GM04503 (cell line): ENCODE measurements at places on chromosomes 6 and 20.

DNA sequence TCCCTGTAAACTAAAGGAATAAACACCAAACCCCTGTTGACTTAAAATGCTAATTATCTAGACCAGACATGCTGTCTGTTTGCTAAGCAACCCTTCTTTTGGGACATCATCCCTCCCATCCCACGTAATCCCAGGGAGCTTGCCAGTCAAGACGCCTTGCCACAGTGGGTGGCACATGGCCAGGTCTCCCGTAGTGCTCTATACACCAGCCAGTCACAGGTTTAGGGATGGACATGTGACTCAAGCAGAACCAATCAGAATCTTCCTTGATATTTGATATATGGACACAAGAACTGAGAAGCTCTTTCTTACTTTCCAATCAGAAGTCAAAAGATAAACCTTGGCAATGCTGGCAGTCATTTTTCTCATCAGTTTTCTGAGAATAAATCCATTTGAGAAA lies 60.0 kb downstream of the CNKSR3 start:
- DNase-seq = no peak

DNA sequence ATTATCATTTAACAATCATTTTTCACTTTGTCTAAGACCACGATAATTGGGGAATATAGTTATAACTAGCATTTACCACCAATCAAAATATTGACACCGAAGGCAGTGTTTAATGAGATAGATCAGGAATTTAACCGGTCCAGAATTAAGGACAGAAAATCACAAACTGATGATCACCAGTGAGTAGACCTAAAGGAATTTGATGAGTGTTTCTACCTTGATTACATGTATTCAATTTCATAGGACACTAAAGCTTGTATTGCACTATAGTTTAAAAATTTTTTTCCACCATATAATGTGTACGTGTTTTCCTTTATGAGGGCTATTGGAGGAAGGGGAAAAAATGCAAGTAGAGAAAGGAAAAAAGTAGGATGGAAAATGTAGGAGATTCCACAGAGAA lies 22.6 kb upstream of the ARHGAP18 start:
- no peak for DNase-seq

DNA sequence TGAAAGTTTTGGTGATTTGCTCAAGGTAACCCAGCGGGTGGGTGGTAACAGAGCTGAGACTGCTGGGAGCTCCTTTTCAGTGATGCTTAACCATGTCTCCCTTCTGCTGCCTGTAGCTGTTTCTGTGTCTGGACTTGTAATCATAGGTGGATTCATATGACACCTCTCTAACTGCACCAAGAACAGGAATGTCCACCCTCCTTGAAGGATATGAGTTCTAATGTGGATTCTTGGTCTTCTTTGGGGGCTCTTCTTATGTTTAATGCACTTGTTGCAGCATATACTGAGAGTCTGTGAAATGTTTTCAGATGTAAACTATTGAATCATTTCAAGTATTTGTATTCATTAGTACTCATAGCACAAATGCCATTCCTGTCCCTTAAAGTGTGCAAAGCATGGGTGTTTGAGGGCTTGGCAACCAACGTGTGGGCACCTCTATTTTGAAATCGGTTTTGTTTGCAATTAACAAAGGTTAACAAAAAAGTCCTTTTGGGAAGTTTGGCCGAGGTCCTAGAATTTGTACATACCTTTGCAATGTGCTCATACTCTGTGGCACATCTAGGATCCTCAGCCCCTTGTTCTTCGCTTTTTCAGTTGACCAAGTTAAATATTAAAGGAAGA lies 138.0 kb downstream of the SOX4 start:
- DNase-seq = no peak

DNA sequence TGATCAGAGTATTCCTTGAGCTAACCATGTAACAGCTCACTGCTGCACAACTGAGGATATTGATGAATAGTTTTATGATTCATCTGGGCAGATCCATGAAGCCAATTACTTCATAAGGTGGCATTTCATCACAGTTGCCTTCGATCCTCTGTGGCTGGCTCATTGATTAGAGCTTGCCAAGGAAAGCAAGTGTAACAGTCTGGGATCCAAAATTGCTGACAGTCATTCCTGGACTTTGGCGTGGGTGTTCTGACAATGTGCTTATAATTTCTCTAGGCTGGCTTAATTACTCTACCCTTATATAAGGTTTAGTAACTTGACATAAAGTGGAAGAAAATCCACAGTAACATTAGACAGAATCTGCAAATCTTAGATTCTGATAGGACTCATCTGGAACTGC lies 551.3 kb upstream of the CDH4 start:
- no peak for DNase-seq

DNA sequence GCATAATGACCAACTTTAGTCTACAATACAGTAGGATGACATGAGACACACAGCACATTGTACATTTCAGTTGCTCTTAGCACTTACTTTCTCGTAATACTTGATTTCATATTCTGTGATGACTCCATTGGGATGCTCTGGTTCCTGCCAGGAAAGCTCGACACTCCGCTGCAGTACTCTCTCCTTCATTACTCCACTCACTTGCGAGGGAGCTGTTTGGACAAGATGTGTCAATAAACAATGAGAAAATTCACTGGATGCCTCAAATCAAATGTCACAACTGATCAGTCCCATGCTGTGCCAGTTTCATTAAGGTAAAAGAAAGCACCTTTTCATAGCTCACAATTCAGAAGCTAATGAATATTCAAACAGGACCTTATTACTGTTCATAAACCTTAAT lies 147.1 kb downstream of the EPHA7 start:
- no peak for DNase-seq

- no peak for DNase-seq
These were observed 100.5 kb upstream of the SUPT3H start for GRCh38 chr6:45478240-45478639.

- no peak for DNase-seq
These were observed 46.4 kb upstream of the SPDEF start for GRCh38 chr6:34602318-34603111.

- DNase-seq = no peak
These were observed at the start of gene KCNK5 for GRCh38 chr6:39228992-39229767. KCNK5 (minus strand) TSS chr6:39229475; CDS start chr6:39229111, 364 bp downstream.

DNA sequence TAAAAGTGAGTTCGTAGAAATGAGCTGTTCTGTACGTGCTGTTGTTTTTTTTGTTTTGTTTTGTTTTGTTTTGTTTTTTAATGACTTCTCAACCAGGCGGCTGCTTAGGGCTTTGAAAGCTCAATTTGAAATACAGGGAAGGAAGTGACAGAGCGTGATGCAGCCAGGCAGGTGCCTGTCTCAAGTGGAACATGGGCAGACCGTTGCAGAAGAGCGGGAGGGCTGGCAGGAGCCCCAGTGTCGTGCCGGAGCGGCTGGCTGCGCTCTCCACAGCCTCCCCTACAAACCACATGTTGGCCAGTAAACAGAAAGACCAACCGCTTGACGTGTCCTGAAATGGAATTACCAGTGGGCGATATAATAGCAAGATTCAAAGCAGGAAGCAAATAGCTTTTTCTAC lies 164.9 kb upstream of the RREB1 start:
- peak; percentile 21 for DNase-seq
